Caudate nucleus (tissue), 63 donors: ENCODE measurements at places on chromosomes 13 and 19.

DNA sequence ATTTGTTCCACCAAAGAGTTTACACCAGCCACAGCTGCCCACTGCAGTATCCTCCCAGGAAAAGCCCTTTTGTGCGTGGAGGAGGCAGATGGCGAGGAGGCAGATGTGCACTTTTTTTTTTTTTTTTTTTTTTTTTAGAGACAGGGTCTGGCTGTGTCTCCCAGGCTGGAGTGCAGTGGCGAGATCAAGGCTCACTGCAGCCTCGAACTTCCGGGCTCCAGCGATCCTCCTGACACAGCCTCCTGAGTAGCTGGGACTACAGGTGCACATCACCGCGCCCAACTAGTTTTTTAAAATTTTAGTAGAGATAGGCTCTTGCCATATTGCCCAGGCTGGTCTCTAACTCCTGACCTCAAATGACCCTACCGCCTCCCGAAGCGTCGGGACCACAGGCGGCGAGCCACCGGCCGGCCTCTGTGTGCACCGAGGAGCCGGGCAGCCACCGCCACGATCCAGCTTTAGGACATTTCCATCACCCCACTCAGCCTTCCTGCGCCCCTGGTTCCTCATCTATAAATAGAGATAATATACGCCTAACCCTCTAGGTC lies 563 bp upstream of the PDCD5 start:
- no peak for DNase-seq

DNA sequence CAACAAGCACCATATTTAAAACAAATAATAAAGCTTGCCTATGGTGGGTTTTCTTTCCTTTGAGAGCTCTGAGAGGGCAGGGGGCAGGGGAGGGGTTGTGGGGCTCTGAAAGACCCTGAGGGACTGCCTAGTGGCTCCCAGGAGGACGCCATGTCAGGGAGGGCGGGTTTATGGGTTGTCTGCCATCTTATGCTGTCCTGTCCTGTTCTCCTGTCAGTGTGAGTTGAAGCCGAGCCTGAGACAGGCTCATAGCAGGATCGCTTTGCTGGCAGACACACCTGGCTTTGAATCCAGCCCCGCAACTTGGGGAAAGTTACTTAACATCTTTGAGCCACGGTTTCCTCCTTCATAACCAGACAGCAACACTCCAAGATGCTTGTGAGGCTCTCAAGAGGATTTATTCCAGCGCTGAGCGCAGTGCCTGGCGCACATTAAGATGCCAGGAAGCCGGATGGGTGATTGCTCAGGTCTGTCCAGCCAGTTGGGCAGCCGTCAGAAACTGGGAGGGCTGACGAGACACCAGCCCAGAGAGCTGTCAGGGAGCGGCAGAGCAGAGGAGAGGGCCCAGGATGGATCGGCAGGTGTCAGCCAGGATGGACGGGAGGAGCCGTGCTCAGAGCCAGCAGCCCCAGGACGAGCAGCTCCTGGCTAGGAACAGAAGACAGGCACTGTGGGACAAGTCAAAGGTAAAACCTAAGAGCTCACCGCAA lies 36.8 kb upstream of the C1QTNF9 start:
- DNase-seq: no peak

GRCh38 chr19:46191972-46192371 lies 37.6 kb upstream of the IGFL1 start:
- DNase-seq: no peak

DNA sequence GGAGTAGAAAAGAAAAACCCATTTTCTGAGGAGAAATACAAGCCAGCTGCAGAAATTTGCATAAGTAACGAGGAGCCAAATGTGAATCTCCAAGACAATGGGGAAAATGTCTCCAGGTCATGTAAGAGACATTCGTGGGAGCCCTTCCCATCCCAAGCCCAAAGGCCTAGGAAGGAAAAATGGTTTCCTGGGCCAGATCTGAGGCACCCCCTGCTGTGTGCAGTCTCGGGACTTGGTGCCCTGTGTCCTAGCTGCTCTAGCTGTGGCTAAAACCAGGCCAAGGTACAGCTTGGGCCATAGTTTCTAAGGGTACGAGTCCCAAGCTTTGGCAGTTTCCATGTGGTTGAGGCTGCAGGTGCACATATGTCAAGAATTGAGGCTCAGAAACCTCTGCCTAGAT lies 444.9 kb downstream of the PCDH20 start:
- no peak for DNase-seq

- DNase-seq: no peak
These were observed 148.8 kb downstream of the FLT1 start for GRCh38 chr13:28346154-28346553.

DNA sequence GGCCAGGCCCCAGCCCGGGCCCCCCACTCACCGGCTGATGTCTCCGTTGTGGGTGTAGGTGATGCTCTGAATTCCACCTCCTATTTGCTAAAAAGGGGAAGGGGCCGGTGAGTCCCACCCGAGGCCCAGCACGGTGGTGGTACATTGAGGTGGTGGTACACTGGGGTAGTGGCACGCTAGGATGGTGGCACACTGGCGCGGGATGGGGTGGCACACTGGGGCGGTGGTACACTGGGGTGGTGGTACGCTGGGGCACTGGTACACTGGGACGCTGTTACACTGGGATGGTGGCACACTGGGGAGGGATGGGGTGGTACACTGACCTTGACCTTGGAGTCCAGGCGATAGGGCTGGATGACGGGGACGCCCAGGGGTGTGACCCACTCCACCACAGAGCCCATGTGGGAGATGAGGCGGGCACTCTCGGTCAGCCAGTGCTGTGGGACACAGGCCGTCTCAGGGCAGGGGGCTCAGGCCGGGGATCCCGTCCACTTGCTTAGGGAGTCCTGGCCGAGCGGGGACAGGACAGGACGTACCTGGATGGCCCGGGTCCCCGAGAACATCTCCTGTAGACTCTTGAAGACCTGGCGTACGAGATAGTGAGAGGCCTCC lies 14.6 kb downstream of the POLRMT start:
- DNase-seq: no peak
